ENCODE measurements at places on chromosomes 6 and 20. TPM values are rescaled to one million over a fixed set of nuclear protein-coding genes. Genes with fewer than 3 reads are reported as not detected.

Gene ADGRB3
- 2.0 TPM for total RNA-seq

Gene TMEM151B
- total RNA-seq, result 0.52 TPM

Gene SPEF1
- total RNA-seq, result 0.55 TPM

DNA sequence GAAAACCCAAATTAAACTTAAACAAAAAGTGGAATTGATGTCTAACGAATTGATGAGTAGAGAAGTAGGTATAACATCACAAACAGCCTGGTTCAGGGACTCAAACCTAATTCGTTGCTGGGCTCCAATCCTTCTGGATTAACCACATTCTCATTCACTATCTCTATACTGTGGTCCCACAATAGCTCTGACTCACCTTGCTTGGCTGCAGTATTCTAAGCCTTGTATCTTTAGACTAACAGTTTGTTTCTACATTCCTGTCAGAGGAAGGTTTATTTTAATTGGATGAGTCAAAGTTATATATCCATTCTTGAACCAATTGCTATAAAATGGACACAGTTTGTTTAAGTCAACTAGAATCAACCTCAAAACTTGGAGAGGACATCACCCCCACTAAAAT is 530.5 kb upstream of the PTCHD4 start:
- no peak overlapping the region for H3K27ac ChIP-seq
- no peak overlapping the region for H3K4me3 ChIP-seq
- no peaks in the 10 kb centered on the region for H3K27me3 ChIP-seq

DNA sequence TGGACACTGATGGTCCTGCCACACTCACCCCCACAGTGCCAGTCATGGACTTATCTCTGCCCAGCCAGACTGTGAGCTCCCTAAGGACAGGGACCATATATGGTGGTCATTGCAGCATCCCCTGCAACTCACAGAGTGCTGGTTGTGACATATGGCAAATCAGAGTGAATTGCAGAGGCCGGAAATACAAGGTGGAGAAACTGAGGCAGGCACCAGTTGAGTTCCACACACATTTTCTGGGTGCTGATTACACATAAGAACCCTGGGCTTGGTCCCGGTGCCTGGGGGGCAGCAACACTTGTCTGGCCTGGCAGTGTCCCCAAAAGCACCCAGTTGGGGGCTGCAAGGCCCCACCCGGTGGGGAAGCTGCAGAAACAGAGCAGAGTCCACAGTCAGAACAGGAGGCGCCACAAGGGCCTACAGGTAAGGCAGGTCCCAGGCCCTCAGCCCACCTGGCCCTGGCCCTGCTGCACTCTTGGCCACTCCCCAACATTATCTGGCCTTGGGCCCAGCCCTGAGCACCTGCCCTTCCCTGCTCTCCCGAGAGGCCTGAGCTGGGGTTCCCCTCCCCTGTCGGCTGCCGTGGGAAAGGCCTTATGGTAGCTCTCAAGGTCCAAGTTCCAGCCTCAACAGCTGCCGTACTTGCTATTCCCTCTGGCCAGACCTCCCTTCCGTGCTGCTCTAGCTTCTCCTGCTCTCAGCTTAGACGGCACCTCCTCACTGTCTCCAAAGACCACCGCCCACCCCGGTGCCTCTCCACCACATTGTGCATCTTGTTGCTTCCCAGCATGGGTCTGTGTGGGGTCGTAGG is 140.8 kb upstream of the PTPN1 start:
- no peak overlapping the region for H3K27ac ChIP-seq
- DNase-seq, result no peak
- no peaks in the 10 kb centered on the region for H3K27me3 ChIP-seq

DNA sequence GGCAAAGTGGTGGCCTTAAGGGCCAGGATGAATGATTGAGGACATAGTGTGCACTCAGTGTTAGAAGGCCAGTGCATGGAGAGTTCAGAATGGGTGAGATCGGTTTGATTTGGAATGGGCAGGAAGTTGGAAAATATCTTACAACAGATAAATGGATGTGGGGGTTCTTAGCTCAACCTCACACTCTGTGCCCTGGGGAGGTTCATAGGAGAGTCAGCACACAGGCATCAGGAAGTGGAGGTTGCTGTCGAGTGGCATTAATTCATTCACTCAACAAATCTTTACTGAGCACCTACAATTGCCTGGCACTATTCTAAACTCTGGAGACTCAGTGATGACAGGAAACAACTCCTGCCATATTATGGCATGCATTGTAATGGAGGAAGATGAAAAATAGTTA is 313.7 kb upstream of the SUPT3H start:
- no peaks in the 10 kb centered on the region for H3K4me1 ChIP-seq
- H3K27me3 ChIP-seq, result no peaks in the 10 kb centered on the region
- H3K4me3 ChIP-seq, result no peak overlapping the region
- H3K36me3 ChIP-seq, result no peaks in the 10 kb centered on the region
- no peak for DNase-seq

GRCh38 chr6:138944412-138944811 is 43.6 kb downstream of the REPS1 start:
- peaks cover 41% of the 10 kb centered on the region for H3K36me3 ChIP-seq
- H3K4me3 ChIP-seq, result no peak overlapping the region
- peaks cover 8% of the 10 kb centered on the region for H3K4me1 ChIP-seq
- H3K27ac ChIP-seq, result no peak overlapping the region

DNA sequence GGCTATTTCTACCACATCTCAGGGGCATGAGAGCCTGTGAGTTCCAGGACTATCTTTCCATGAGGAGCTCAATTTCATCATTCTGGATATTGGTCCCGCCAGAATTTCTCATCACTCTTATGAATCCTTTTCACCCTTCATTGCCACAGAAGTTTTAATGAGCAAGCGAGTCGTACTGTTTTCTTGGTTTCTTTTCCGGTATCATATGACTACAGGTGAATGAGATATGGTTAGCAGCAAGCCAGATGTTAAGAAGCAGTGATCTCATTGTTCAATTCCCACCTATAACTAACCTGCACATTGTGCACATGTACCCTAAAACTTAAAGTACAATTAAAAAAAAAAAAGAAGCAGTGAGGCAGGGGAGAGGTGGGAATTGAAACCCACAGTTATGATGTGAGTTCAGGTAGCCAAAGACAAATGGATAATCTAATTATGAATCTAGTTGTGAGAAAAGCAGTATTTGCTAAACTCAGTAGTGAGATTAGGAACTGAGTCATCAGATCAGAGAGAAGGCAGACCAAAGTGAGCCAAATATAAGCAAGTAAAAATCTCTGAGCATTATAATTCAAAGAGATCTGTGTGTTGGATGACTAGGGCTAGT is 78.0 kb upstream of the ELOVL5 start:
- no peak overlapping the region for H3K27ac ChIP-seq
- no peak overlapping the region for H3K4me3 ChIP-seq
- H3K27me3 ChIP-seq, result peaks cover 3% of the 10 kb centered on the region
- no peaks in the 10 kb centered on the region for H3K36me3 ChIP-seq
- no peaks in the 10 kb centered on the region for H3K4me1 ChIP-seq

GRCh38 chr6:140174524-140174923 is 800.1 kb upstream of the CITED2 start:
- no peak for DNase-seq
- H3K36me3 ChIP-seq, result no peaks in the 10 kb centered on the region
- no peak overlapping the region for H3K4me3 ChIP-seq
- no peaks in the 10 kb centered on the region for H3K27me3 ChIP-seq
- H3K4me1 ChIP-seq, result no peaks in the 10 kb centered on the region

- H3K27ac ChIP-seq, result no peak overlapping the region
- H3K4me1 ChIP-seq, result peaks cover 14% of the 10 kb centered on the region
- no peak overlapping the region for H3K4me3 ChIP-seq
Measured at GRCh38 chr6:158279615-158280014, 32.6 kb upstream of the TULP4 start.

DNA sequence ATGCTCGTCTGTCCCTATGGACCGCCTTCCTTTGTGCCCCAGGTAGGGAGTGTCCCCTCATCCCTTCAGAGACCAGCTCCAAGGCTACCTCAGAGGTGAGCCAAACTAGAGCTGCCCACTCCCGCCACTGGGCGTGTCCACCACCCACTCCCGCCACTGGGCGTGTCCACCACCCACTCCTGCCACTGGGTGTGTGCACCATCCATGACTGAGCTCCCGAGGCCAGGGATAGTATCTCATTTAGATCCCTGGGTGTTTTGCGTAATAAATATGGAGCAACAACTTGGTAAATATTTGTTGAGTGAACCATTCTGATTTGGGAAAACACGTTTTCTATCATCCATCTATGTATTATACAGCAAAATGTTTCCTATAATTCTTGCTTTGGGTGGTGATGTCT is 68.8 kb downstream of the ZBTB2 start:
- H3K27me3 ChIP-seq, result peaks cover 13% of the 10 kb centered on the region
- peaks cover 28% of the 10 kb centered on the region for H3K36me3 ChIP-seq
- no peak for DNase-seq
- no peak overlapping the region for H3K4me3 ChIP-seq

- H3K27ac ChIP-seq, result no peak overlapping the region
- no peaks in the 10 kb centered on the region for H3K27me3 ChIP-seq
Measured at GRCh38 chr20:6719369-6719721, 48.1 kb upstream of the BMP2 start.

DNA sequence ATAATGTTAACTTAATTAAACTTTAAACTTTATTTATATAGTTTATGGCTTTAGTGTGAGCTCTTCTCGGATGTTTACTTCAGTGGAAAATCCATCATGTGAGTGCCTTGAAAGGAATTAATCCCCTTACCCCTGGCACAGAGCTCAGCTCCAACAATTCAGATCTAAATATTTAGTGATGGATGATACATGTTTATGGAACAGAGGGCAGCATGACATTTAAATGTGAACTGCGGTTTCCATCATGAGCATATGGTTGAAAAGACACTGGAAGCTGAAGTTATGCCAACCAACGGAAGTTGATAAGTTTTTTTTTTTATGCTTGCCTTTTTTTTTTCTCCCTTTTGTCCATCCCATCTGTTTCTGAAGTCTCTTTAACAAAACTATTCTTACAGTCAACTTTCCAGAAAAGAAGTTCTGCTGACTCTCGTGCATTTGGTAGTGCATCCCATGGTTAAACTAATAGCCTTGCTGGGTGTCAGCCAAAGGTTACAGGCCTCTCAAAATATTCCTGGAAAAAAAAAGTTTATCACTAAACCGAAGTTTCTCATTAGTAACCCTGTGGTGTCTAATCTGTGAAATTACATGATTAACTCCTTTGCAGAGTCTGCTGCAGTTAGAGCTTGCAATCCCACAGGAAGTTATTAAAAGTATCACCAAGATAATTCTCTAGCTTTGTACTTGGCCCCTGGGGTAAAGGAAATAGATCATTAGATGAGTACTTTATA is 243.9 kb upstream of the TCF21 start:
- peaks cover 13% of the 10 kb centered on the region for H3K4me1 ChIP-seq
- peak overlapping the region; percentile 17 for H3K4me3 ChIP-seq
- no peaks in the 10 kb centered on the region for H3K36me3 ChIP-seq
- no peaks in the 10 kb centered on the region for H3K27me3 ChIP-seq

- H3K27ac ChIP-seq, result no peak overlapping the region
- H3K4me1 ChIP-seq, result no peaks in the 10 kb centered on the region
- H3K36me3 ChIP-seq, result no peaks in the 10 kb centered on the region
- no peaks in the 10 kb centered on the region for H3K27me3 ChIP-seq
Measured at GRCh38 chr20:6295867-6296256, 173.0 kb upstream of the FERMT1 start.

DNA sequence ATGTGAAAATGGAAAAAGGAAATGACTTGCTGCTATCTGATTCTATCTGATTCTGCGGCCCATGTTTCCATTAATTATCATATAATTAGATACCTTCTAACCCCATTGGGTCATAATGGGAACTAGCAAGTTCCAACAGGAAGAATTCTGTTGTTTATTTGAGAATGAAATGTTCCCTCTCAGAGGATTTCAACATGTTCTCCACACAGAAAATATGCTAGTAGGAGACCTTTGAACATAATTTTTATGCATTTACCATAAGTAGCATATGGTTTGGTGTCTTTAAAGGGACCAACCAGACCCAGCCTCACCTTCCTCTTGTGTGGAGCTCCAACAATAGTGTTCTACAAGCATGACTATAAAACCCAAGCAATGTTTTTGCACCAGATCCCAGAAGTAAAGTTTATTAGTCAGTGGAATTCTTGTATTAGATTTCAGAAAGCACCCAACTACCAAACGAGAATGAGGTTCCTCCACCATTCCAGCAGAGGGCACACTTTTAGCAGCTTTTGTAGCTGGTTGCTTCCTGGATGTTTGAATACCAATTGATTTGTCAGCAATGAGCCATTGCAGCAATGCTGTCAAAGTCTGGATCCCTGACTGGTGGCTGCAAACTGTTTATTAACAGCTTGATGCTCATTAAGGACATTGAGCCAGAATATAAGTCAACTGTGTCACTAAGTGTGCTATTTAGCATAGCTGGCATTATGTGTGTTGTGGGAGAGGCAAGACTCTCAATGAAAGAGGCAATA is 143.6 kb upstream of the GJE1 start:
- H3K4me1 ChIP-seq, result peaks cover 5% of the 10 kb centered on the region
- no peaks in the 10 kb centered on the region for H3K36me3 ChIP-seq
- no peak for DNase-seq
- H3K4me3 ChIP-seq, result no peak overlapping the region
- H3K27me3 ChIP-seq, result no peaks in the 10 kb centered on the region

DNA sequence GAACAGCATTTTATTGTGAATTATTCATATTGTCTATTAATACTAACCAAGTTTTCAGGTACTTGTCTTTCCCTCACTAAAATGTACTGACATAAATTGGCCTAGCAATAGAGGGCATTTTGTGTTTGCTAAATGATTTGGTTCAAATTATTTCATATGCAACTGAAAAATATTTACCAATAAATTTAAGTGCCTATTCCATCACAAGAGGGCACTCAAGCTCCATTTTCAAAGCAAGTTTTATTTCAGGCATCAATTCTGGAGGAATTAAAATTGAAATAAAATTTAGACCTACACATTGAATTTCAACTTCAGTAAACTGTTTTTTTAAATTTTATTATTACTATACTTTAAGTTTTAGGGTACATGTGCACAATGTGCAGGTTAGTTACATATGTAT is 114.3 kb upstream of the SYNCRIP start:
- H3K4me1 ChIP-seq, result no peaks in the 10 kb centered on the region
- H3K4me3 ChIP-seq, result no peak overlapping the region
- no peaks in the 10 kb centered on the region for H3K36me3 ChIP-seq
- H3K27me3 ChIP-seq, result no peaks in the 10 kb centered on the region

DNA sequence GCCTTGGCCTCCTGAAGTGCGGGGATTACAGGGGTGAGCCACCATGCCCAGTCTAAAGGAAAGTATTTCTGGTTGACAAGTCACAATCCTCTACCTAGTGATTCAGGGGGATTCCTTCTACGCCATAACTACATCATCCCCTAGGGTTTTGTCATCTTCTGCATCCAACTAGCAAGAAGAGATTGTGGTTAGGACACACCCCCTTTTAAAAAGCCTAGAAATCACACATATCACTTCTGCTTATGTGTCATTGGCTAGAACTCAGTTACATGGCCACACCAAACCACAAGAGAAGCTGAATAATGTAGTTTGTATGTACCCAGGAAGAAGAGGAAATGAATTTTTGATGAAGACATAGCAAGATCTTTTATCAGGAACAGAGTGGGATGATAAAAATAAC is 14.7 kb upstream of the CHD6 start:
- no peak overlapping the region for H3K27ac ChIP-seq
- H3K27me3 ChIP-seq, result no peaks in the 10 kb centered on the region
- DNase-seq, result no peak

GRCh38 chr6:107730106-107730505 is 94.0 kb downstream of the SCML4 start:
- no peaks in the 10 kb centered on the region for H3K36me3 ChIP-seq
- H3K27me3 ChIP-seq, result peaks cover 14% of the 10 kb centered on the region
- H3K27ac ChIP-seq, result no peak overlapping the region
- H3K4me3 ChIP-seq, result no peak overlapping the region
- H3K4me1 ChIP-seq, result peaks cover 9% of the 10 kb centered on the region

Data from type B pancreatic cell (in vitro differentiated cells).